ENCODE measurements at places on chromosomes 13 and 19. TPM values are rescaled to one million over a fixed set of nuclear protein-coding genes. Genes with fewer than 3 reads are reported as not detected.

Gene PRR19
- total RNA-seq = 0.51 TPM

Gene KLF1
- not detected for total RNA-seq

Gene KDM4B
- 38.6 TPM for total RNA-seq

Gene SIGLECL1
- not detected for total RNA-seq

Gene ZNF708
- total RNA-seq = 4.3 TPM

Gene MAB21L1
- total RNA-seq = 0.35 TPM

Gene SPIB
- not detected for total RNA-seq

Gene WDR87
- not detected for total RNA-seq

Gene DHDH
- not detected for total RNA-seq

Gene GJB6
- not detected for total RNA-seq

Gene PSG2
- not detected for total RNA-seq

Gene GRIK5
- 5.1 TPM for total RNA-seq

GRCh38 chr13:45406421-45406820 is 11.8 kb downstream of the SLC25A30 start:
- no peak for DNase-seq

- DNase-seq = no peak
These were observed 489.6 kb upstream of the MIR17HG start for GRCh38 chr13:90857921-90858320.

GRCh38 chr19:58400316-58400915 is 5.0 kb downstream of the RNF225 start:
- no peak for DNase-seq

- no peak for DNase-seq
These were observed 44.5 kb downstream of the VWA8 start for GRCh38 chr13:41916173-41916954.

GRCh38 chr13:30576528-30576927 is 41.2 kb upstream of the USPL1 start:
- no peak for DNase-seq

DNA sequence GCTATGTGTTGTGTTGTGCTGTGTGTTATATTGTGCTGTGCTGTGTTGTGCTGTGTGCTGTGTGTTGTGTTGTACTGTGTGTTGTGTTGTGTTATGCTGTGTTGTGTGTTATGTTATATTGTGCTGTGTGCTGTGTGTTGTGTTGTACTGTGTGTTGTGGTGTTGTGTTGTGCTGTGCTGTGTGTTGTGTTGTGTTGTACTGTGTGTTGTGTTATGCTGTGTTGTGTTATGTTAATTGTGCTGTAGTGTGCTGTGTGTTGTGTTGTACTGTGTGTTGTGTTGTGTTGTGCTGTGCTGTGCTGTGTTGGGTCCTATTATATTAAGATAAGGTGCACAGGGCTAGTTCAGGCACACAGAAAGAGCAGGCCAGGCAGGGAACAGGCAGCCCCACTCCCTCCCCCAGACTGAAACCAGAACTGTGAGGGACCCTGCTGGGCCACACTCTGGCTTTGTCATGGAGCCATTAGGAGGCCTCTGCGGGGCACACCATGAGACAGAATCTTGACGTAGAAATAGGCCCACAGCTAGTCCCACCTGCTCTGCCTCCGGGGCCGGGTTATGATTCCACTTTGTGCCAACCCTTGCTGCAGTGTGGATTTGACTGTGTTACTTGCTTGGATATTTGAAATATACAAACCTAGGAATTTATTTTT is 12.1 kb downstream of the SOX1 start:
- DNase-seq = no peak

- no peak for DNase-seq
These were observed 110.7 kb downstream of the EFNB2 start for GRCh38 chr13:106424805-106425204.

DNA sequence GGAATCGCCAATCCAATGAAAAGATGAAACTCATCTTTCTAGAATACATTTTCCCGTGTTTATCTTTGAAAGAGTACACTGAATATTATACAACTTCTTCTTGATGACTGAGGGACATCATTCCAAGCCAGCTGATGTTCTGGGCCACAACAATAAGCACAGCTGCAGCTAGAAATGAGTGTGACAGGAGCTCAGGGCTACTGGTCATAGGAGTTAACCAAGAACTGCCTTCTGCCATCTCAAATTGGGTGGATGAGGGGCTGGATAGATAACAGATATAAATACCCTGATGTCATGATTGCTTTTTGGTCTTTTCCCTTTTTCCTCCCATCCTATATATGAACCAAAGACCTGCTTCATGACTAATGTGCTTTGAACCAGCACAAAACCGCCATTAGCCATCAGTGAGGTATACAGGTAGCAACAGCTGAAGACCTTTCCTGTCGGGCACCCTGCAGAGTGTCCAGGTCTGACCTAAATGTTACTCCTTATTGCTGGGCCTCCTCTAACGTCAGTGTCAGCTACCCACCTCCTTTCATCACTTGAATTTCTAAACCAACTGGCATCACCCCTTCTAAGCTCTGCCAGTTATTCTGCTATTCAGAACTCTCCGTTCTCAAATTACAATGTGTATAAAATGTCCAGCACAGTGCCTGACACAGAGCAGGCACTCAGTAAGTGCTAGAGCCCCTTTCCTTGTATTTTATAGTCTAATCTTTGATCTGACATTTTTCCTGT is 178.2 kb downstream of the ENOX1 start:
- no peak for DNase-seq

DNA sequence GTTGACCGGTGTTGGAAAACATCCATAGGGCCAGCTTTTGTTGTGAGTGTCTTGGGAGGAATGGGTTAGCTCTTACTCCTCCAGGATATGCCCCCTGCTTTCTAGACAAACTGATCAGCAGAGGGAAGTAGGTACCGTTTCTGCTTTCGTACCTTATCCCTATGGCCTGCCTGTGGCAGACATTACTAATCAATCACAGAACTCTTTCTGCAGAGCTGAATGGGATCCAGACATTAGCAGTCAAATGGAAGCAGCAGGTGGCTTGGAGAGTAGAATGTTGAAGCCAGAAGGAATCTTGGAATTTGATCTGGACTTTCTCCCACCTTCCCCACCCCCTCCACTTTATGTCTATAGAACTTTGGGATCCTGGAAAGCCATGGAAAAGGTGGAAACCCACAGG is 17.1 kb downstream of the NWD1 start:
- DNase-seq = no peak

GRCh38 chr13:36818804-36819738 is at the start of gene RFXAP:
TSS of gene RFXAP (plus strand) at chr13:36819222. CDS start at chr13:36819358, 136 bp downstream.
- peak; percentile 98 for DNase-seq

GRCh38 chr19:17926044-17926443 is 6.8 kb upstream of the CCDC124 start:
- no peak for DNase-seq

DNA sequence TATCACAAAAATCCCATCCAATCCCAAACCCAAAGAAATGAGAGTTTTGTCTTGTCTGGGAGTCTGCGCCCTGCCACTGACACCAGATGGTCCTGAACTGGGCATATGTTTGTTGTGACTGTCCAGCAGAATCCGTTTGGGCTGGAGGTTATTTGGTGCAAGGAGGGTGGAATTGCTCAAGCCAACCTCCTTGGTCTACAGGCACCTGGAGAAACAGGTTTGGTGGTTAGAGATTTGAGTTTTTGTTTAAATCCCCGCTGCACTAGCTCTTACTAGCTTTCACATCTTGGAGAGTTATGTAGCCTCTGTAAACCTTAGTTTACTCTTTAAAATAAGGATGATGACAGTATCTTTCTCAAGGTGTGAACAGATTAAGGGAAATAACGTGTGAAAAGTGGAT is 101.7 kb downstream of the SLC7A1 start:
- DNase-seq = no peak

DNA sequence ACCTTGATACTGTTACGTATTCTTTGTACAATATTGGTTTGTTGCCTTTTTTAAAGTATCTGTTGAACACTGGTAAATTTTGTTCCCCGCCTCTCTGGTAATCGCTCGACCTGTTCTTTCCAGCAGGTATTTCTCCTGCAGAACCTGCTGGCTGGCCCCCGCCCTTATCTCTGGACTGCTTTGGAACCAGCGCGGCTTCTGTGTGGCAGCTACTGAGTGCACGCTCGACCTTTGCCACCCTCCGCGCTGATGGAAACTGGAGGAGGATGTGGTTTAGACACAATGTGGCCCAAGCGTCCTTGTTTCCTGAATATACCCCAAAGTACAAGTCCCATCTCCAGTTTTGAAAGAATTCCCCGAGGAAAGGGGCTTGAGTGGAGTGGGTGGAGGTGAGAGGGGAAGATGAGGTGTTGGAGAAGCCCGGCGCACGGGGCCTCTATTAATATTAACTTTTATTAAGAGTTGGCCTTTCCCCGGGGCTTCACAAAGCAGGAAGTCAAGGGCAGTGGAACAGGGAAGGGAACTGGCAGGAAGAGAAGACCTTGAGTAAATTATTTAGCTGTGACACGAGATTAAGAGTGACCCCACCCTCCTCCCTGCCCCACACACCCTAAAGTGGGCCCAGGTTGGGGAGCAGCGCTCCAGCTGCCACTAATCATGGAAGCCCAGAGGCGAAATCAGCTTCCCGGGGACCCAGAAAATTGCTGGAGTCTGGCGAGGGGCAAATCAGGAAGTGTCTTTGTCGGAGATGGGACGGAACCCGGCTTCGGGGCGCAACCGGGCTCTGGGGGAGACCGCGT is 16.0 kb downstream of the CDX2 start:
- DNase-seq = no peak

DNA sequence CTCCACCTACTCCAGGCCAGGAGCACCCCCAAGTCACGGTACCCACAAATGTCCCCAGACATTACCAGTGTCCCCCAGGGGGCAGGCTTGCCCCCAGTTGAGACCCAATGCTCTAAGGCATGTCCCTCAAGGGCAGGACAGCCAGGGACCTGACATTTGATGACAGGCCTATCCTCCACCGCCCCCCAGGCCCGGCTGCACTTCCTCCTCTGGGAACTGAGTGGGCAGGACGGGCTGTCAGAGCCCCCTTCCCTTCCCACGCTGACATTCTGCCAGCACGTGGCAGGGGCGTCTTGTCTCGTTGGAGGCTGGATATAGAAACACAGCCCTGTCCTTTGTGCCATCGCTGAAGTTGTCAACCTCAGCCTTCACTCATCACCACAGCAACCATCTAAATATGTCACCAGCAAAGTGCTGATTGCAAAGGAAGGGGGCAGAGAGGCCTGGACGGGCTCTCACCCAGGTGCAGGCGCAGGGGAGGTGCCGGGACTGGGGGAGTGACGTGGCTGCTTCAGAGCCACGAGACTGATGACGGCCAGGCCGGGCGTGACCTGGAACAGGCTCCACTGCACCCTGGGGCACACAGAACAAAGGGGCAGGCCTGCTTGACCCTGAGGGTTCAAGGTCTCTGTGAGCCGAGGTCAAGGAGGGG is 38.4 kb downstream of the GNG7 start:
- DNase-seq = peak; percentile 83

DNA sequence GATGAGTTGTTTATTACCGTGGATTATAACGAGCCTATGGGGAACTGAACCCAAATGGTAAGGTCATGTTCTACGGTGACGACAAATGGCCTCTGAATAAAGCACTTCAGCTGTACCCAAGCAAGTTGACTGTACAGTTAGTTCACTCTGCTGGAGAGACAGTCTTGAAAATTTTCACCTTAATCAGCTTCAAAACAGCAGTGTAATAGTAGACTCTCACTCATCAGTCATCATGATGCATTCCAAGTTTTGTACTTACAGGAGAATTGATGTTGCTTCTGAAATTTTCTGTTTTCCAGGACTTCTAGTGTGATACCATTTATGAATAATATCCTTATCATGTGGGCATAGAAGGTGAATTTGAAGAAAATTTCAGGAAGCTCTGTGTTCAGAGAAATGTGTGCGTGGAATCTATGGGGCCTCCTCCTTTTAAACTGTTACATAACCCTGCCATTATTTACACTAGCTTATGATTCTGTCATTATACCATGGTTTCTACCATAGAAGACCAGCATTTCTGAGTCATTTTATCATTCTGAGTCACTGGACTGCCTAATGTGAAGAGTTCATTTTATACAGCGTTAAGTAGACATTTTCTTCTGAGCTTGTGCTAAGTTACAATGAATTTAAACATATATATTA is 96.9 kb downstream of the WDFY2 start:
- no peak for DNase-seq

DNA sequence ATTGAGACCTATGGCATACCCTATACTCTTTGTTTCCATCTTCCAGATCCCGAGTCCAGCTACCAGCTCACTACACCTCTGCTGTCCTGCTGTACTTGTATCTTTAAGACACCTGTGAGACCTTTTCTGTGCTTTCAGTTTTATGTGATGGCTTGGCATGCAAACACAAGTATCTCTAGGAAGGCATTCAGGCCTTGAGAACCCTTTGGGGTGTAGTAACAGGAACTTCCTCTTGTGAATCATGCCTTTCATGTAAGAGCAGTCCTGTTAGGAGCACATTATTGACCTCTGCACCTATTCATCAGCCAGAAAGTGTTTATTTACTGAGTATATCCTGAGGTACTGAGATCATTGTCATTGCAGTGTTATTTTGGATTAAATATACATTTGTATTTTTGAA is 87.0 kb upstream of the HTR2A start:
- no peak for DNase-seq

- DNase-seq = peak; percentile 34
These were observed 1.2 kb downstream of the F7 start for GRCh38 chr13:113106711-113107351.

GRCh38 chr13:75250526-75251178 is 231.3 kb downstream of the TBC1D4 start:
- no peak for DNase-seq

GRCh38 chr13:44649104-44649428 is 72.9 kb upstream of the TSC22D1 start:
- DNase-seq = no peak

DNA sequence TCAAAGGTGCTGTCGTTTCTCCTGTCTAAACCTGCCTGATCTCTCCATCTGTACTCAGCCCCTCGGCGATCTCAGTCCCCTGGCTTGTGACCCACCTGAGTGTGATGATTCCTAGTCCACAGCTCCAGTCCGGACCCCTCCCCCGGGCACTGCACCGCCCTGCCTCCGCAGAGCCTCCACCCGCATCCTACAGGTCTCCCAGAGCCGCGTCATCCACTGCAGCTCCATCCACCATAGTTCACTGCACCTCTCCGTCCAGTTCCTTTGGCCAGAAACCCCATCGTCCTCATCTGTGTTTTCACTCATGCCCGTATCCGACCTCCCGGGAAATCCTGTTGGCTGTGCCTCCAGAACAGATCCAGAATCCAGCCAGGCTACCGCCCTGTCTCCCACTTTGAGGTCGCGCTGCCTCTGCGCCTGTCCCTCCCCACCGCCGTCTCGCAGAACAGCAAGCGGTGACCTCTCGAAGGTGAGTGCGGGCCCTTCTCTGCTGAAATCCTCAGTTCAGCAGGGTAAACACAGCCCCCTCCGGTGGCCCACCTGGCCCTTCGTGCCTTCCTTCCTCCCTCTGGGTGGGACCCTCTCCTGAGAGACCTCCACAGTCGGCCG is 51.9 kb upstream of the MCF2L start:
- DNase-seq = no peak

DNA sequence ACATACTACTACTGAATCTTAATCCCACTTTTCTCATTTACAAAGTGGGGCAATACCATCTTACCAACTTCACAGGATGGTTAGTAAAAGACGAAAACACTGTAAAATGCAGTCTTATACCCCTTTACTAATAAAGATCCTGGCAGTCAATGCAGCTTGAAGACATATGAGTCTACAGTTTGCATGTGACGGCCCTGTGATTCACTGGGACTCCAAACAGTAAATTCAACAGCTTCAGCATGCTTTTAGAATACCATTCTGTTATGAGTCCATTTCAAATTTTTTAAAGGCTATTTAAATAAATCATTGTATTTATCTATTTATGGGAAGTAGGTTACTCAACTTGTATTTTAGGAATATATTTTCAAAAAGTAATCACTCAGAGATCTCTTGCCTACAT is 629.1 kb downstream of the LIG4 start:
- DNase-seq = no peak
